Stimulated activated CD4-positive, alpha-beta T cell treated with anti-CD3 and anti-CD28 coated beads, Interleukin-2, amount 100 ng/mL, for 4 hours (primary cell): ENCODE measurements at places on chromosomes 3 and 15.

GRCh38 chr3:184337981-184338380 is 581 bp downstream of the FAM131A start:
- no peak for DNase-seq

DNA sequence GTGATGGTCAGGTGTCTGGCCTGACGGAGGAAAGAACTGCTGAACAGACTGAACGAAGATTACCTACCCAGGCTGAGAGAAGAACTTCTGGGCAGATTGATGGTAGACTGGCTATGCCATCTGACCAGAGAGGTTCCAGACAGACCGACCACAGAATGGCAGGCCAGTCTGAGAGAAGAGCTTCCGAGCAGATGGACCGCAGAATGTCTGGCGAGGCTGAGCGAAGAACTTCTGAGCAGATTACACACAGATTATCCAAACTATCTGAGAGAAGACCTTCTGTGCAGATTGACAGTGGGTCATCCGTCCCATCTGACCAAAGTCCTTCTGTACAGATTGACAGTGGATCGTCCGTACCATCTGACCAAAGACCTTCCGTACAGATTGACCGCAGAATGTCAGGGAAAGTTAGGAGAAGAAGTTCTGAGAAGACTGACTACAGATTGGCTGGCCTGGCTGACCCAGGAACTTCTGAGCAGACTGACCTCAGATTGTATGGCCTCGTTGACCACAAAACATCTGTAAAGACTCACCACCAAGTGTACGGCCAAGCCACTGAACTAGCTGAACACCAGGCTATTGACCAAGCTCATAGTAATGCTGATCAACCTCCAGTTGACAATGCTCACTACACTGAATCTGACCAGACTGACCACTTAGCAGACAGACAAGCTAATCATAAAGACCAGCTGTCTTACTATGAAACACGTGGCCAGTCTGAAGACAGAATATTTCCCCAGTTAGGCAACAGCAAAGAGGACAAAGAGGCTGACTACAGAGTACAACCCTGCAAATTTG is 812 bp downstream of the TEX55 start:
- DNase-seq = no peak

DNA sequence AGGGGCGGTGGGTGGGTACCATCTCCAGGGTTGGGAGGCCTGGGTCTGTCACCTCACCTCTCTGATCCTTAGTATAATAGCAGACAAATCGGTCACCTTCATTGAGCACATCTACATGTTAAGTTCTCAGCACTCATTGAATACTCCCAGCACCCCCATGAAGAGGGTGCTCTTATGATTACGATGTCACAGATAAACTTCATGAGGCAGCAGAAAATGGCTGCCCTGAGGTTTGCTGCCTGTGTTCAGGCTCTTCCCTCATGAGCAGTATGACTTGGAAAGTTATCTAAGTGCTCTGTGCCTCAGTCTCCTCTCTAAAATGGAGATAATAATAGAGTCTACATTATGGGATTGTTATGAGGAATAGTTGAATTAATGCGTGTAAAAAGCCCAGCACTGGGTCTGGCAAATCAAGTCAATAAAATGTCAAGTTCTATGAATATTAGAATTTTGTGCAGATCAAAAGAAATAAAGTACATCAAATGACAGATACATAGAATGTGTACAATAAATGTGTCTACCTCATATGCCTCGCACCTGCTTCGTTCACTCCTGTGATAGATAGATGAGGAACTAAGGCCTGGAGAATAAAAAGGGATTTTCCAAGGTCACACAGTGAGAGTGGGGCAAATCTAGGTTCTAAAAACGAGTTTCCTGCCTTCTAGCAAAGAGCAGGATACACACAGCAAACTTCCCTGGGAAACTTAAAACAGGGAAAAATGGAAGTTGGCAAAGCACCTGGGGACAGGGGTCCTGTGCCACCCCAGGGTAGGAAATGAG is 142.2 kb upstream of the MRPS22 start:
- no peak for DNase-seq

DNA sequence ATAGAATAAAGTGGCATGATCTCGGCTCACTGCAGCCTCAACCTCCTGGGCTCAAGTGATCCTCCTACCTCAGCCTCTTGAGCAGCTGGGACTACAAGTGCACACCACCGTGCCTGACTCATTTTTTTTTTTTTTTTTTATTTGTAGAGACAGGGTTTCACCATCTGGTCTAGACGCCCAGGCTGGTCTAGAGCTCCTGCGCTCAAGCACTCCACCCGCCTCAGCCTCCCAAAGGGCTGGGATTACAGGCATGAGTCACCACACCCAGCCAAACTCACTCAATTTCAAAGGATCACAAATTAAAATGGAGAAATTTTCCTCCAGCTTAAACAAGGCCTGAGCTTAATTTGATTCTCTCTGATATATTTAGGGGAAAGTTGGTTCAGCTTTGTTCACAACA is 27.3 kb upstream of the NMB start:
- no peak for DNase-seq

DNA sequence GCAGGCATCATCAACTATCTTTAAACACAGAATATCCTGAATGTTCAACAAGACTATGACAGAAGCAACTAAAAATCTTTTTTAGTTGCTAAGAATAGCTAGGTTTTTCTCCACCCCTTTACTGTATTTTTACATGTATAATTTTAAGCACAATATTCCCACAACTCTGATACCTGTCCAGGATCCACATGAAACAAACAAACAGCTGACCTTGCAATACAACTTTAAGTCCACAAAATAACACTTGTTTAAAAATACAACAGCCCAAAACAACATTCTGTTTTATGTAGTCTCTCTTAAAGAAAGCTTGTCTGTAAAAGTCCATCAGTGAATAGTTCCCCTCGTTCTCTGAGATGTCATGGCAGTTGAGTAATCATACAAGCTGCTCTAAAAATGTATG is 41.1 kb downstream of the IFT57 start:
- DNase-seq = no peak

GRCh38 chr3:14913071-14913925 is 34.1 kb upstream of the NR2C2 start:
- DNase-seq = no peak

DNA sequence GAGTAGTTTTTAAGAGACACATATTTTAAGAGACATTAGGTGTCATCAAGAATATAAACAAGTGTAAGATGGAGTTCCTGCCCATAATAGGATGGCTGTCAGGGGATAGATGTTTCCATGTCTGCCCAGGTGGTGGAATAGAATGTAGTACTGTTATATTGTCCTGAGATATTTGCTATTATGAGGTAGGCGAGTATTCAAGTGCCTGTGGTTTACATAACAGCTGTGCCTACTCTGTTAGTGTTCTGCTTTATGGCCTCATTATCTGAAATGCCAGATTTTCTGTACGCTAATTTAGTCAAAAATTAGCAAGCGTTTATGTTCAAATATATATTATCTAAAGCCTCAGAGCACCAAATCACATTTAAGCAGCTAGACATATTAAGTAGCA is 360.2 kb upstream of the ROPN1 start:
- DNase-seq = no peak

DNA sequence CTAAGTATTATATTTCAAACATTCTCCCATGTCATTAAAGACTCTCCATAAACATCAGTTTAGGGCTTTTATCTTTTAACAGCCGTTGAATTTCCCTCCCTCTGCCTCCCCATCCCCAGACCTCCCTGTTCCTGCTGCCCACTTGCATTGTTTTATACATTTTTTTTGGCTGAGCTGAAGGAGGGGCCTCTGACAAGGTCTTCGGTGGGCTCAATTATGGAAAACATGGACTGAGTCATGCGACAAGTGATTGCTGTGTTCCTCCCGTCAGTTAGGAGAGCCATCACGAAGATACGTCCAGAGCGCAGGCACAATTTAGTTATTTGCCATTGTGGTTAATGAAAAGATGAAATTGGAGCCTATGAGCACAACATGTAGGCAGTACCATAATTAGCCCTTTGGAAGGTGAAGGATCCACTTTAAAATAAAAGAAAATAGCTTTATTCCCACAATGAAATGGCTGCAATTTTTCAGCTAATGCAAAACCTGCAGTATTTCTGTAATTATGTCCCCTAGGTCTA is 12.0 kb upstream of the NMNAT3 start:
- DNase-seq = no peak

DNA sequence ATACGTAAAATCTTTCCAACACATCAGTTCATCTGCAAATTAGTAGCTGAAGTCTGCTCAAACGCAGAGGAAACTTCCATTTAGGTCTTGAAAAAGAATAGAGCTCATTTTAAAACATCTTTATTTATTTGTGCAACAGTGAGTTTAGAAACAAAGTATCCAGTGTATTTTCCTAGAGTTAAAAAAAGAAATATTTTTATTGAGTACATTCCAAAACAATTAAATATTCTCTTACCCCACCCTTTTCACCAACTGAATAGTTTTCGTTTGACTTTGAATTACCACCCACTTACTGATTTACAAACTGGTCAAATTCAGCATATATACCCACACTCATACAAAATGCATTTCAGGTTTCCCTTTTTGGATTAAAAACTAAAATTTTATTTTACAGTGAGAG is 104.7 kb downstream of the ZBTB20 start:
- DNase-seq = no peak

DNA sequence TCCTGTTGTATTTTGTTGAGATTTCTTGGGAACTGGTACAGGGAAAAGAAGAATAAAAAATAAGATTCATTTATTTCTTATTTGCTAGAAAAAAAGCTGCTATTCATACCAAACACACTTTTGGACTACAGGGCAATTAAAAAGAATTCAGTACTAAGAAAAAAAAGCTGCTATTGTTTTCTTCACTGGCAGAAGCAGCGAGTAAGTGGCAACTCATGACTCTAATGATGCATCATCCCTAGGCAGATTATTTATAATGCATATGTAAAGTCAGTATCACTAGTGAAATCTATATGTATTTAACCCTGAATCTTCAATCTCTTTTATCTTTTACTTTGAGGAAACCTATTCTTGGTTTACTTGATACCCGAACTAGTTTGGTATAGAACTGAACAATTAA is 15.2 kb downstream of the PFN2 start:
- DNase-seq = no peak

DNA sequence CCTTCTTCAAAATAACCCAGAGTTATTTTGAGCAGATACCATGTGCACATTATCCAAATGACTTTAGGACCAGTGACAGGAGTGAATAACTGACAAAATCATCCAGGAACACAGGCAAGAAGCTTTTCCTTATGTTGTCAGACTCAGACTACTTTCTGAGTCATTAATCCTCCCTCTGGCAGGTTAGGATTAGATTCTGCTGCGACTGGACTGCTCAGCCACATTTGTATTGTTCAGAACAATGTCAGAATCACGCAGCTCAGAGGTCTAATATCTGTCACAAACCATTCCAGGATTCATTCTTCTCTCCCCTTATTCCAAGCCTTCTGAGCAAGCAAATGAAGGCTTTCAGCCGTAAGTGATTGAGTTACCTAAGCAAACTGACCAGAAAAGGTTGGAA is 34.8 kb upstream of the FAM174B start:
- DNase-seq = no peak

- DNase-seq = no peak
Observed at GRCh38 chr3:169147238-169148008, 516.1 kb downstream of the MECOM start.

- no peak for DNase-seq
Observed at GRCh38 chr15:75598361-75598760, 19.2 kb upstream of the PTPN9 start.

GRCh38 chr3:195015021-195015420 is 255.9 kb downstream of the XXYLT1 start:
- DNase-seq = no peak

DNA sequence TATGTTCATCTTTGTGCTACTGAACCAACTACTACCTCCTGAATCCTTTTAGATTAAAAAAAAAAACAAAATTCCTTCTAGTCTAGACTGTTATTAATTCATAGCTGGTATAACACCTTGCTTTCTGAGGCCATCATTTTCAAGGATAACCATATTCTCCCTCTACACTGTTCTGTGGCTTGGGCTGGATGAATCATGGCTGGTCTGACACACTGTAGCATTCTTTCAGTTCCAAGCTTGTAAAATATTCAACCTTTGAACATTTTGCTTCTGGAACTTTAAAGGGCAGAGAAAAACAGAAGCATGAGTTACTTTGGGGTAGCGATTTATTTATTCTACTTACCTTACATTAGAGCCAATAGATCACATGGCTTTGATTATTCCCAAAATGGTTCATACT is 7.6 kb downstream of the HSPBAP1 start:
- DNase-seq = no peak

GRCh38 chr15:31320022-31320421 is 6.6 kb upstream of the KLF13 start:
- DNase-seq = no peak

DNA sequence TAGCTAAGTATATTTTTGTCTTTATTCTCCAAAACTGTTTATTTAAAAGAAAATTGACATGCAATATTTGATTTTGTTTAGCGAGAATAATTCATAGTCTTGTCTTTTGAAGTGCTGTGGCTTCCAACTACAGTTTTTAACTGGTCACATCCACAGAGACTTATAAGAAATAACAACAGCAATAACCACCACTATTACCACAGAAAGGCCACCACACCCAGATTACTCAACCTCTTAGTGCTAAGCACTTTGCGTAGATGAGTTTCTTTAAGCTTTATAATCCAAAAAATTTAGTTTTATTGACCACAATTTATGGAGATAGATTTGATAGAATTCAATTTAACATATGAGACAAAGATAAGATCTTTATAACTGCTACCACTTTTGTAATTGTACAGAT is 468.4 kb upstream of the UBE2E2 start:
- DNase-seq = no peak

DNA sequence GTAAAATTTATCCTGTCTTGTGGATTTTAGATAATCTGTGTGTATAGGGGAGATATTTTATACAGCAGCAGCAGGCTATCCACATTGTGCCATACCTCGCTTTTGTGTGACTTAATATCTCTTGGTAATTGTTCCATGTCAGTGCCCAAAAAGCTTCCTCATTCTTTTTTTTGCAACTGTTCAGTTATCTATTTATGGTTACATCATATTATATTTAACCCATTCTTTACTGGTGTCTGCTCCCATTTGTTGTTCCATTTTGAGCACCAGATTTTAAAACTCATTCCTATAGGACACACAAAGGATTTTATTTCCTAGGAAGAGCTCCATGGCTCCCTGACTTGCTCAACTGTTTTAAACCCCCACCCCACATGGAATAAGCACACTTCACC is 86.3 kb upstream of the RASGRP1 start:
- DNase-seq = no peak

- DNase-seq = no peak
Observed at GRCh38 chr3:100131241-100131640, 16.9 kb upstream of the FILIP1L start.

- DNase-seq = no peak
Observed at GRCh38 chr3:172749230-172749965, 1.1 kb upstream of the ECT2 start.
